Ammon's horn (tissue), 1 donor: ENCODE measurements at places on chromosomes 5 and 9.

DNA sequence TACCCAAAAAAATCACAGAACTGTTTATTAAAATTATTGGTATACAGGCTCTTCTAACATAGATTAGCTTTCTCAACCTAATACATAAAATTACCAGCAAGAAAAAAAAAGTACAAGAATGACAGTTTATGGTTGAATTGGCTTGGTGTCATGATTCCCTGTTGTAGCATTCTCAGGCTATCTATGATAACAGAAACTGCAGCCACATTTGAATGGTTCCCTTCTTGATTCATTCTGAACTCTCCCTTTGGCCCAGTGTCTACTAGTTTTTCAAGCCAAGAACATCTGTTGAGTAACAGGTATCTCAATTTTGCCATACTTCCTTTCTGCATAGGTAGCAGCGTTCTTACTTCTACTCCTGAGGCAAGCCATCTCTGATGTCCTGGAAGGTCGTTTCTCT is 3.0 kb downstream of the SPIN1 start:
- no peak for DNase-seq

- no peak for DNase-seq
These were observed 403.5 kb downstream of the ZNF608 start for GRCh38 chr5:124342986-124343385.

DNA sequence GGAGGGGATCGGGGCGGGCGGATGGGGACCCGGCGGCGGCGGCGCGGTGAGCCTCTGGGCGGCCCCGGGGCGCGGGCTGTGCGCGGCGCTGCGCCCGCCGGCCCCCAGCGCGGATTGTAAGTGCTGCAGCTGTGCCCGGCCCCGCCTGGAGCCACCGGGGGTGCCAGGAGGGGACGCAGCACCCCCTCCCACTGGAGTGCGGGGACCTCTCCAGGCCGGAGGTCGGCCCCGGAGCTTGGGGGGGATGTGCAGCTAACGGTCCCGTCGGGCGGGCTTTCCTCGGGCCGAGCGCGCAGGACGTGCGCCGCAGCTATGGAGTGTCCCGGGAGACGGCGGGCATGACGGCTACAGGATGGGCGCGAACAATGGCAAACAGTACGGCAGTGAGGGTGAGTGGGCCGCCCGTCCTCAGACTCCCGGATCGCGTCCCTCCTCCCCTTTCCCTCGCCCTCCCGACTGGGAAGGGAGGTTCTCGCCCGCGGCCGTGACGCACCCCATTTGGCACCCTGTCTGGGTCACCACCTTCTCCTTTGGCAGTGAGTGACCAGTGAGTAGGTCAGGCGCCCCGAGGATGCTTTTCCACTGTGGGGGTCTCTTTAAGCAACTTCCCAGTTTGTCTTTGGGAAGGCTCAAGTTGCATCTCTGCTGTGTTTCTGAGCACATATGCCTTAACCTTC is 483 bp downstream of the FBXL7 start:
- peak; percentile 50 for DNase-seq

DNA sequence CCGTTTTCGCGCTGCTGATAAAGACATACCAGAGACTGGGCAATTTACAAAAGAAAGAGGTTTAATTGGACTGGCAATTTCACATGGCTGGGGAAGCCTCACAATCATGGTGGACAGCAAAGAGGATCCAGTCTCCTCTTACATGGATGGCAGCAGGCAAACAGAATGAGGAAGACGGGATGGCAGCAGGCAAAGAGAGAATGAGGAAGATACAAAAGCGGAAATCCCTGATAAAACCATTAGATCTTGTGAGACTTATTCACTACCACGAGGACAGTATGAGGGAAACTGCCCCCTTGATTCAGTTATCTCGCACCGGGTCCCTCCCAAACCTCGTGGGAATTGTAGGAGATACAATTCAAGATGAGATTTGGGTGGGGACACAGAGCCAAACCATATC is 95.0 kb downstream of the OSTF1 start:
- no peak for DNase-seq

- DNase-seq: no peak
These were observed 10.6 kb upstream of the PARP8 start for GRCh38 chr5:50655810-50656205.

DNA sequence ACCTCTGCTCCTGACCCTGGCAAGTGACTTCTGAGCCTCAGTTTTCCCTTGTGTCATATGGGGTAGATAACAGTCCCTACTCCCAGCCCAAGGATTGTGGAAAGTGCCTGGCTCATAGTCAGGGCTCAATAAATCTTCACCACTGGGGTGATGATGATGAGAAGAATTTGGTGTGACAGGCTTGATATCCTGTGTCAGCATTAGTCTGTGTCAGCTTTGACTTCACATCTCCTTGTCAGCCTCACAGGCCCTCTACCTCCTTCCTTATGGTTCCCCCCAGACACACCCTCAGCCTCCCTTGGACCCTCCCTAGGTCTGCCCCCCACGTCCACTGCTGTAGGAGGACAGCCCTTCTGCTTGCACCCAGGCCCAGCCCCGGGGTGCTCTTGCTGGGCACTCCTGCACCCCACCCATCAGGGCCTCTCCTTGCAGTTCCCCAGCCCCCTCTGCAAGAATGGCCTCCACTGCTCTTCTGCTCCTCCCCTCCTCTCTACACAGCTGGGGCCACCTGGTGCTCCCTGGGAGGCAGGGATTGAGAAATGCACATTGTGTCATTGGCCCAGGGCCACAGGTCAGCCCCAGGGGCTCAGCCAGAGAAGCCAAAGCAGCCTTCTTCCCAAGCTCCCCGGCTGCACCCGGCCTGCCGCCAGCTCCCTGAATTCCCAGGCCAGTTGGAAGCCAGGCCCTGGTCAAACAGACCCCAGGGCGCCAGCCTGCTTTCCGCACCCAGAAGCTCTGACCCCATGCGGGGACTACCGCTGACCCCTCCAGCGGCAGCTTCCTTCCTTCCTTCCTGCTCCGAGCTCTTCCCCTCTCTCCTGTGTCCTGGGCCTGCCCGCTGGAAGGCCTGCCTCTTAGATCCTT is 7.7 kb downstream of the FGFR4 start:
- DNase-seq: no peak

DNA sequence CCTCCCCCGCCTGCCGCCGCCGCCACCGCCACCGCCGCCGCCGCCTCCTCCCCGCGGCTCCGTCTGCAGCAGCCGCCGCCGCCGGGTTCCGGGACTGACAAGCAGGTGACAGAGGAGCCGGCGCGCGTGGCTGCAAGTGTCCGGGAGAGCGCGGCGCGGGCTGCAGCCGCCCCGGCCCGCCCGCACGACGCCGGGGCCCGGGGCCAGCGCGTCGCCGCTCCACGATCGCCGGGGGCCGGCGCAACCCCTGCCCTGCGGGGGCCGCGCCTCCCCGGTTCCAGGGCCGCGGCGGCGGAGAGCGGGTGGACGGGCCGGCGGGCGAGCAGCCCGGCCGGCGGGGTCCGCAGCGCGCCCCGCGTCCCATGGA is 343 bp downstream of the LMX1B start:
- no peak for DNase-seq

- DNase-seq: no peak
These were observed 533 bp downstream of the DCANP1 start for GRCh38 chr5:135446615-135447014.

- DNase-seq: no peak
These were observed 28.4 kb downstream of the FBXW11 start for GRCh38 chr5:171978016-171978415.

GRCh38 chr5:143187495-143187894 is 216.0 kb downstream of the NR3C1 start:
- no peak for DNase-seq

DNA sequence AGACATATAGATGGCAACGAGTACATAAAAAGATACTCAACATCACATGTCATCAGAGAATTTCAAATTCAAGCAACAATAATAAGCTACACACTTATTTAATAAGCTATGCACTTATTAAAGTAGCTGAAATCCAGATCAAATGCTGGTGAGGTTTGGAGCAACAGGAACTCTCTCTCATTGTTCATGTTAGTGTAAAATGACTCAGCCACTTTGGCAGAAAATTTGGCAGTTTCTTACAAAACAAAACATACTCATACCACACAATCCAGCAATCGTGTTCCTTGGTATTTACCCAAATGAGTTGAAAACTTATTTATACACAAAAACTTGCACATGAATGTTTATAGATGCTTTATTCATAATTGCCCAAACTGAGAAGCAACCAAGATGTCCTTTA is 131.5 kb upstream of the NFIL3 start:
- no peak for DNase-seq

GRCh38 chr5:172123269-172123692 is 64.7 kb downstream of the STK10 start:
- peak; percentile 86 for DNase-seq

DNA sequence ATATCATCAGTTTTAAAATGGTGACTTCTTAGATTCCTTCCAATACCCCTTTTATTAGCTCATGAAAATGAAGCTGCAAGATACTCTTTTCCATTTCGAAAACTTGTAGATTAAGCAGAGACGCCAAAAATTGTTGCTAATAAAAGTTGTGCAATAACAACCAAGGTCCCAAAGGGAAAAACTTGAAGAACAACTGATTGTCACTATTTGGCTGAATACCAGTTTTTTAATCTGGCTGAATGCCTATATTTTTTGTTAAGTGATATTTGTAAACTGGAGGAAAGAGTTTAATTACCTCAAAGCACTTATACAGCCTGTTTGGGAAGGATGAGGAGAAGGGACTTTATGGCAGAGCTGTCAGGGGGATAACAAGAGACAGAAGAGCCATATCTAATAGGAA is 14.6 kb downstream of the C5orf58 start:
- DNase-seq: no peak

DNA sequence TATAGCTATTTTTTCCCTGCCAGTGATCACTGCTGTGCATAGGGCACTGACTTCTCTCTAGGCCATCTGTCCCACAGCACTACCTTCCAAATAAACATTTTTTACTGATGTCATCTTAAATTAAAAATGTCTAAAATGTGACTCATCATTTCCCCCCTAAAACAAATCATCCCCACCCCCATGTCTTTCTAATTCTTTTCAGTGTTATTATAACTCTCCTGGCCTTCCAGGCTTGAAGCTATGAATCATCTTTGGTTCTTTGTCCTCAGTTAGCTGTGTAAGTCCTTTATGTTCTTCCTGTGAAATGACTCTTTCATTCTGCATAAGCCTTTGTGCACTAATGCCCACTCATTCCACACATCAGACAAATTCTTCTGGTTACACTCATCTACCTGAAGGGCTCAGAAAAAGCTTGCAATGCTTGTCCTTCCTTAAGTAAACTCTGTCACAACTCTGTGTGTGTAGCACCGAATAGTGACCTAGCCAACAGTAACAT is 78.1 kb downstream of the CFAP95 start:
- DNase-seq: peak; percentile 40

DNA sequence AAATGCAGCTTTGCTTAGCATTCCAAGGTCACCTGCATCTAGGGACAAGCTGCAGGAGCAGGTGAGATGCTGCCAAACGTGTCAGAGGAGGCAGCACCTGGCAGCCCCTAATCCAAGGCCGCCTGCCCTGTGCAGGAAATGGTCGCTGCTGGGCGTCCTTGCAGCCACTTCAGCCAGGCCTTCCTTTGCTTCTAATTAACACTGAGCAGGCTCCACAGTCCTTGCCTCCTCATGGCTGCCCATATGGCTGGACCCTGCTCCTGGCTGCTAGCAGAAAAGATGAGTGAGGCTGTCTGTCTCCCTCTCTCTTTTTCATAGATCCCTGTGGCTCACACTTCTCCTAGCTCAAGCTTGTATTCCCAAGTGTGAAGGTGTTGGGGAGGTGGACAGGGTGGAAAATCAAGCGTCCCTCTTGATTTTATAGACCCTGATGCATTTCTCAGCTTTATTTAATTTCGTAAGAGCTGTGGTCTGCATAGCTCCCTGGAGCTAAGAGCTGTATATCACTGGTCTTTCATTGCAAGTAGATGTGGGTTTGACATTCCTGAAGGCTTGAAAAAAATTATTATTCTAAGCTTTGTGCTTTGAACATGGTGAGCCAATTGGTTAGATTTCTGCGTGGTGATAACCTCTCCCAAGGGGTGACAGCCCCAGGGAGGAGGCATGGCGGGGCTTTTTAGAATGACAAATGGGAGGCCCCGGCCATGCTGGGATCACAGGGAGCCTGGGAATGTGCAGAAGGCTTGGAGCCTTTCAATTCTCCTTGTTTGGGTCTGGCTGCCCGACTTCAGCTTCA is 193.8 kb downstream of the SLIT3 start:
- no peak for DNase-seq

GRCh38 chr9:106643211-106643930 is 219.6 kb upstream of the ZNF462 start:
- no peak for DNase-seq

DNA sequence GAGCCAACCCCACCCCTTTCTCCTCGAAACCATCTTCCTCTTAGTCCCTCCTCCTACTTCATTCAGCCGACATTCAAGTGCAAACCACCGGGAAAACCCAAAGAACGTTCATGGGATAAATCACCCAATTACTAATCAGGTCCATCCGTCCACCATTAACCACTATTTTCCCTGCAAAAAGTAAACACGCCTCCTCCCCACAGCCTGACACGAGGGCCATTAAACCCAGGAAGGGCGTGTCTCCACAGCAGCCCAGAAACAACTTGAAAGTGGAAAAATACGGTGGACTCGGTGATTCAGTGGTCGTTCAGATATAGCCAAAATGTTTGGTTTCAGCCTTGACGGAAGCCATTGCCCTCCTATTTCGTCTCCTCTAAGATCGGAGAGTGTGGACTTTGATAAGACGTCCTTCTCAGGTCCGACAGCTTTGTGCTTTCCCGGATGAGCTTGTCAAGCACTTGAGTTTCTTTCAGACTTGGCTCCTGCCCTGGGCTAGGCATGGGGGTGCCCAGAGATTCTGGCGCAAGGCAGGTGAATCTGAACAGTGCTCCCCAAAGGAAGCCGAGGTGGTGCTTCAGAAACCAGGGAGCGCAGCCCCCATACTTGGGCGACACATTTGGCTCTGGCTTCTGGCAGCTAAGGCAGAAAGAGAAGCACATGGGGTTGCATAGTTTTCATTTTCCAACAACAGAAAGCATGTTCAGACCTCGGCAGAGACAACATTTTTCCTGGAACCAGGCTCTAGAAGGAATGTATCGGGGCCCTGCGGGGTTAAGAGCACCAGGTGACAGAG is 56.6 kb downstream of the SMIM23 start:
- no peak for DNase-seq

GRCh38 chr9:131349881-131350563 is 43.9 kb upstream of the PRRC2B start:
- DNase-seq: peak; percentile 94

GRCh38 chr9:114898741-114899140 is 31.6 kb downstream of the TNFSF8 start:
- DNase-seq: peak; percentile 57

DNA sequence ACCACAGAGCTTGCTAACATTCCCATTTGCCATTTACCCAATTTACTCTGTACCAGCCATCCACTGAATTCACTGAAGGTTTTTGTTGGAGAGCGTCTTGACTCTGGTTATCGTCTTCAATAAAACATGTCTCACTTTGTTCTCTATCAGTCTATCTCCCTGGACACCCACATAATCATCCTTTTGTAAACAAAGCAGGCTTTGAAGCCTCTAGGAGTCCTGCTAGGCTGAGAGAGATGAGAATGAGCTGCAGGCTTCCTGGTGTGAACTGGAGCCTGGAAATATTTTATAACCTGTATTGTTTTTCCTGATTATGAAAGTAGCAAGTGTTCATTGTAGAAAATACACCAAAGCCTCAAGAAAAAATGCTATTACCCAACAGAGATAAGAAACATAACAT is 140.6 kb upstream of the ZNF366 start:
- DNase-seq: no peak

GRCh38 chr9:12716823-12717600 is 23.8 kb downstream of the TYRP1 start:
- DNase-seq: no peak
